ENCODE measurements at places on chromosomes 2 and 18.

- peak; percentile 87 for DNase-seq
Measured at GRCh38 chr18:49510393-49511115, 23.5 kb upstream of the C18orf32 start.

DNA sequence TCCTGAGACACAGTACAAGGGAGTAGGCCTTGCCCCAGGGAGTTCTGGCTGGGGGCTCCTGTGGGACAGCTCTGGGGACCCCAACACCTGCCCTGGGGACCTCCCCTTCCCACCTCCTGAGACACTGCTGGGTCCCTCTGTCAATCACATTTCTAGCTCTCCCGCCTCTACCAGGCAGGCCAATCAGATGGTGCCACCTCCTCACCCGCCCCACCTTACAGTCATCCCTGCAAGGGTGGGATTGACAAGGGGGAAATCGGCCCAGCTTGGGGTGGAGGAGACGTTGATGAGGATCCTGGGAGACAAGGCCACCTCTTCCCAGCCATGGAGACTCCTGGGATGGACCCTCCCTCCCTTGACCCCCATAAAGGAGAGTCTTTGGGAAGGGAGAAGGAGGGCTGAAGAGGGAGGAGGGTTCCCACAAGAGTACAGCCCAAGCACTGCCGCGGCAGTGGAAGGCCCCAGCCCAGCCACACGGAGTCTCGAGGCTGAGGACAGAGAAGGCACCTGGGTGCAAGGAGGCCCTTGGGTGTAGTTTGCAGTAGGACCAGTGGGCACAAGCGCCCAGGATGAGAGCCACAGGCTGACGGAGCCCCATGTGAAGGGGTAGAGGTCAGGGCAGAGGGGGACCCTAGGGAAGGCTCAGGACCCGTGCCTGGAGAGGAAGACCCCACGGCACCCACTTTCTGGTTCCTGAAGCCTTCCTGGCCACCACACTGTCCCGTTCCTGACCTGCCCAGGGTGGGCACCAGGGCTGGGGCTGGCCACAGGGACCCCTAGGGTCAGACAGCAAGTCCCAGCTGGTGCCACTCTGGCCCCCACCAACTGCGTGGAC lies 109.9 kb upstream of the OTOS start:
- DNase-seq = no peak

DNA sequence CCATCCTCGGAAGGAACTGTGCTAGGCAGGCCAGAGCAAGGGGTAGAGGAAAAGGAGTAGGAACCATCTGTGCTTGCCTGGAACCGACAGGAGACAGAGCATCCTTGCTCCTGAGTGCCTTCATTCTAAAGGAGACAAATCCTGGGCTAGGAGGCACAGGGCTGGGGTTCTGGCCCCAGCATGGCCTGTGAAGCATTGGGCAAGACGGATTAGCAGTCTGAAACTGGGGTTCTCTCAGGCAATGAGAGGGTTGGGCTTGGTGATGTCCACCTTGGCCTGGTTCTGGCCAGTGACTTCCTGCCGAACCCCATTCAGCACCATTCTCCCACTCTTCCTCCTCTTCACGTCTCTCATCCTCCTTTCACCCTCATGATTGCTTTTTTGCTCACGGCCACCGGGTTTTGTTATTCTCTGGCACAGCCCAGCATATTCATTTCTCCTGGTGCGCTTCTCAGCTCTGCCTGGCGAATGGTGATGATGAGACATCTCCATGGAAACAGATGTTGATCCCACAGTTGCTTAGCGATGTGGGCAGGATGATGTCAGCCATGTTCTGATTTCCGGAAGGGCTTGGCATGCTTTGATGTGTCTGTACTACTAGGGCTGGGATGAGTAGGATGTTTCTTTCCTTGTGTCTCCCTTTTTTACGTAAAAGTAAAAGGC lies 127.7 kb downstream of the CAPN13 start:
- no peak for DNase-seq

GRCh38 chr2:182163878-182164277 lies 178.2 kb downstream of the PPP1R1C start:
- no peak for DNase-seq

DNA sequence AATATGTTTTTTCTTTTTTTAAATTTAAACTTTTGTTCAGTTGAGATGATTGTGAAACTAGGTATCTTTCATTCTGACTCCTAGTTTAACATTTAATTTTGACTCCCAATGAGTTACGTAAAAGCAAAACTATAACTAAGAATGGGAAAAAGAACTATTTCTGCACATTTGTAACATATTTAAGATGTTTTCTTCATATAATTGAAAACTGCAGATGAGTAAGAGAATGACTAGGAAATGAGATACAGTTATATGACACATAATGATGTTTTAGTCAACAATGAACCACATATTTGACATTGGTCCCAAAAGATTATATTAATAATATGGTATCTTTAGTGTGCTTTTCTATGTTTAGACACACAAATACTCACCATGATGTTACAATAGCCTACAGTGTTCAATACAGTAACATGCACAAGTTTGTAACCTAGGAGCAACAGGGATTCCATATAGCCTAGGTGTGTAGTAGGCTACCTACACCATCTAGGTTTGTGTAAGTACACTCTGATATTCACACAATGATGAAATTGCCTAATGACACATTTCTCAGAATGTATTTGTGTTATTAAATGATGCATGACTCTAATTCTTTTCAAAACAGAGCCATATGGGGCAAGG lies 12.6 kb downstream of the ERMN start:
- DNase-seq = no peak

DNA sequence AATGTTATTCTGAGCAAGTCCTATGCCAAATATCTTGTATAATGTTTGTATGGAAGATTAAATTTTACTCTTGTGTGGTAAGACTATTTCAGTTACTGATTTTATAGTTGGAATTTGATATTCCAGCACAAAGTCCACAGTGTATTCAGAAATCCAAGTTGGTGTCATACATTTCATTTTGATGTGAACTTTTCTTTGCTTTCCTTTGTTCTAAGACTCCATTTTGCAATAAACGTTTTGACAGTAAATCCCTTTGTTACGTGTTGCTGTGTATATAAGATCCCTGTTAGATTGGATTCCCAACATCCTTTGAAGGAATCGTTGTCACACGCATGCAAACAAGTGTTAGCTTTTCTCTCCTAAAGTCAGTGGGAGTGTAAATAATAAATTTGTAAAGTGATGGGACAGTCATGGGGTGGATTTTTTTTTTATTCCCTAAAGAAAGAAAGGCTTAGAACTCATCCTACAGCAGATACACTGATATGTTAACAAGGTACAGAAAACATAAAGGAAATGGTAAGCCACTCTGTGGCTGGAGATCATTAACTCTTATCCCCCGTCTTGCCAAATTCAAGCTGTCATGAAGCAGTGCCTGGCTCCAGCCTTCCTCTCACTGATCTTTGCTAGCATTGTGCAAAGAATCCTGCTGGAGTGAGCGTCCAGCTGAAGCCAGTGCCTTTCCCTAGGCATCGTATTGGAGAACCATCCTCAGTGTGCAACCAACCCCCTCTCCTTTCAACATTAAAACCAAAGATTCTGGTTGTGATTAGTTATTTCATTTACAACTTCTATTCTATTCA lies 127.6 kb upstream of the CDCA7 start:
- DNase-seq = no peak

- DNase-seq = no peak
Measured at GRCh38 chr2:180723712-180724111, 256.7 kb upstream of the UBE2E3 start.

- DNase-seq = no peak
Measured at GRCh38 chr2:99481941-99482340, 7.9 kb downstream of the REV1 start.

DNA sequence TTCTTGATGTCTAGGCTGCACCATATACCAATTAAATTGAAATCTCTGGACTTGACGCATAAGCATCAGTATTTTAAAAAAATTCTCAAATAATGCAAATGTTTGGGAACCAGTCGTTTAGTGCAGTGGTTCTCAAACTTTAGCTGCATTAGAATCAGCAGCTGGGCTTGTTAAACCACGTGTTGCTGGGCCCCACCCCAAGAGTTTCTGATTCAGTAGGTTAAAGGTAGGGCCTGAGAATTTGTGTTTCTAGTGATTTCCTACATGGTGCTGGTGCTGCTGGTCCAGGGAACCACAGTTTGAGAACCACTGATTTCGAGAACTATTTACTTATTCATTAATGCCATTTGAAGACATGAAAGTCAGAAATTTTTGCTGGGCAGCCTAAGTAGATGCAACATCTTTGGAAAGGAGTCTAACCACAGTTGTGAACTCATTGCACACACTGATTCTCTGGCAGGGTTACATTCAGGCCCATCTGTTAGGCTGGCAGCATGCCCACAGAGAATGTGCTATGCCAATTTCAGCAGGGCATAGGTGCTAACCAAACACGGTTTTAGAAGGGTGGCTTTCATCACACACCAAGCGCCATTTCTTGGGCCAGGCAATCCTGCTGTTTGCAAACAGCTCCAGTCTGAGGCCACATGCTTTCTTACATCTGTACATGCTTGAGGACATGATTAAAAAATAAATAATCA lies 26.4 kb upstream of the ATP5MC3 start:
- peak; percentile 67 for DNase-seq

DNA sequence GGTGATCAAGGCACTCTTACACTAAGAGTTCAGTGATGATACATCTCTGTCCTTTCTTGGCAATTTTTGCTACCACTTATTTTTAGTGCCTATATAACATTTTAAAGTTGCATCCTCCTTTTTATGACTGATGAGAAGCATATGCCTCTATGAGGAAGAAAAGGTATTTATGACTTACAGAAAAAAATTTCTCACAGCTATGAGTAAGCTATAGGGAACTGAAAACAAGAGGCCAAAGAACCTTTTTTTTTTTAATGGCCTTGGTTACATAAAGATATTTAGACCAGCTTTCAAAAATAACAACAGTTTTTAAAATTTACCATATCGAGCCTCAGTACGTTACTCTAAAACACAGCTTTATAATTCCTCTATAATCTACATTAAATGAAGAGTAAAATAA lies 21.3 kb downstream of the MBD5 start:
- DNase-seq = no peak

DNA sequence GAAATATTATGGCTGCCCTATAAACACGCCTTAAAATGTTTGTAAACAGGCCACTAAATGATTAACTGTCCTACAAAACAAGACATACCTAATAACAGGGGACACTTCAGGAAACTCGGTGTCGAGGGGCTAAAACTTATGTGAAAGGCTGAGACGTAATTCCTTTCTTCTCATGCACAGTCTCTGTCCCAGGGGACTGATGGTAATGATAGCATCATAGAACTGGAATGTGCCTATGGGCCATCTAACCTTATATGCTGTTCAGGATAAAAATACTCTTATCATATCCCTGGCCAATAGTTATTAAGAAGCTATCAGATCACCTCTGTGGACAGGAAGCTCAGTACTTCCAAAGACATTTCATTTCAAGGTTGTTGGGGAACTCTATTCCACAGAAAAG lies 252.6 kb upstream of the RASGRP3 start:
- no peak for DNase-seq

GRCh38 chr2:96874198-96874831 lies 4.4 kb upstream of the SEMA4C start:
- no peak for DNase-seq

DNA sequence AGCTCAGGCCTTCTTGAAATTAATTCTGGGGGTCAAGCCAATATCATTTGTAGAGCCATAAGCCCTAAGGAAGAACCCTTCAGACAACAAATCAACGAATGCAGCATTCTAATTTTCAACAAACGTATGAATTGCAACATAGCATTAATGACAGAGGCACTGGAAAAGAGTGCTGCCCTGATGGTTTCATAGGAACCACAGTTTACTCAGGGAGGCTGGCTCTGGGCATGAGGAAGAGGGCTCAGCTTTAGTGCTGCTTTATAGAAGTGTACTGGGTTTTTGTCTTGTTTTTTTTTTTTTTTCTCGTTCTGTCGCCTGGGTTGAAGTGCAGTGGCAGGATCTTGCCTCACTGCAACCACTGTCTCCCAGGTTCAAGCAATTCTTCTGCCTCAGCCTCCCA lies 36.1 kb upstream of the CAB39 start:
- no peak for DNase-seq

DNA sequence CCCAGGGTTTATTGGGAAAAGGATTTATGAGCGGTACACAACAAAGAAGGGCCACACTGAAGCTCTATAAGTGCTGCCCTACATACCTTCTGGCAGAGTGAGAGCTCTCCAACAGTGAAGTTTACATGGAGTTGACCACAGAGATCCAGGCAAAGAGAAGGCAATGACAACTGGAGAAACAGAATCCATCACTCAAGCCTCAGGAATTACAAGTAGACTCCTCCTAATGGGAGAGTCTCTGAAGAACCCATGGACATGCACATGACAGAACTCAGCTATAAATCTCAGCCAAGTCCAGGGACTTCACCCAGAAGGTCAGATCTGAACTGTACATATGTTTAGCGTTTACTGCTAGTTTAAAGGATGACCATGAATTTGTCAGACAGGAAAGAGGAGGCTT lies 164.7 kb downstream of the DNAH7 start:
- DNase-seq = no peak

GRCh38 chr2:226664140-226664539 lies 135.5 kb downstream of the IRS1 start:
- no peak for DNase-seq

DNA sequence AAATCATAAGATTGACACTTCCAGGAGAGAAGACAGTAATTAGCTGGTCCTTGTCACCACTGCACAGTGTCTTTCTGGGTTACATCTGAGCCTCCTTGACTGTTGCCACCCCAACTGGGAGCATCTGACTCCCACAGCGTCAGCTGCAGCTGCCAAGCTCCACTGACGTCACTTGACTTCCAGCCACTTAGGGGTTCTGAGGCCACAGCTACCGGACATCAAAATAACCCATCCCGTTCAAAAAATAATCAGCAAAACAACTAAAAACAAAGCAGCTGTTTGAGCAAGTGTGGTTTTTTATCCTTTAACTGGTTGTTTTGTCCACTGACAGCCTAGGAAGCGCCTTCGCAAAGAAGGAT lies 206.5 kb upstream of the AGAP1 start:
- no peak for DNase-seq
